ENCODE measurements at places on chromosomes 5 and 9.

GRCh38 chr5:88364991-88365390 lies 96.3 kb upstream of the TMEM161B start:
- no peak for DNase-seq

GRCh38 chr9:114299286-114300152 lies 23.4 kb upstream of the ORM1 start:
- no peak for DNase-seq

GRCh38 chr9:123743737-123744136 lies 186.2 kb downstream of the DENND1A start:
- no peak for DNase-seq

- no peak for DNase-seq
Measured at GRCh38 chr9:121242959-121243346, 25.0 kb upstream of the GSN start.

GRCh38 chr5:35832762-35833161 lies 23.9 kb upstream of the IL7R start:
- DNase-seq = no peak

DNA sequence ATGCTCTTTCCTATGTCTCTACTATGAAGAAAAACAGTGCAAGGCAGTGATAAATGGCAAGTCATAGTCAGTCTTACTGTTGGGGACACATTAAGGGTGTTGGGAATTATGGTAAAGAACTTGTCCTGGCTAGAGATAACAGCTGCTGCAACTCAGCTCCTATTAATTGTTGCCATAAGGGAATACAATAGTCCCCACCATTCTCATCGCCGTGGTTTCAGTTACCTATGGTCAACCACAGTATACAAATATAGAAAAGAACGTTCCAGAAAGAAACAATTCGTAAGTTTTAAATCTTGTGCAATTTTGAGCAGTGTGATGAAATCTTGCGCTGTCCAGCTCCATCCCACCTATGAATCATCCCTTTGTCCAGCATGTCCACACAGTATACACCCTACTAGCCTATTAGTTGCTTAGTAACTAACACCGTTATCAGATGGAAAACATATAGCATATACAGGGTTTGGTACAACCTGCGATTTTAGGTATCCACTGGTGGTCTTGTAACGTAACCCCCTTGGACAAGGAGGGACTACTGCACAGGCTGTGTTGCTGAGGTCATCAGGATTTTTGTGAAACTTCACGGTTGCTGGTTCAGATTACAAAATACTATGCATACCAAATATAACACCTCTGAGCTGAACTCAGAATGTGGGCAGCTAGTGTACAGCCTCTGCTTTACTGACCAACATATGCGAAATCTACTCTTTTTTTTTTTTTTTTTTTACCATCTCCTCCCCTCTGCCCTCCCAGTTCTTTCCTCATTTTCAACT lies 53.5 kb downstream of the ZFR start:
- peak; percentile 88 for DNase-seq

GRCh38 chr5:142427015-142427364 lies 102.2 kb upstream of the SPRY4 start:
- DNase-seq = no peak

- peak; percentile 28 for DNase-seq
Measured at GRCh38 chr5:171954721-171955120, 51.7 kb downstream of the FBXW11 start.

DNA sequence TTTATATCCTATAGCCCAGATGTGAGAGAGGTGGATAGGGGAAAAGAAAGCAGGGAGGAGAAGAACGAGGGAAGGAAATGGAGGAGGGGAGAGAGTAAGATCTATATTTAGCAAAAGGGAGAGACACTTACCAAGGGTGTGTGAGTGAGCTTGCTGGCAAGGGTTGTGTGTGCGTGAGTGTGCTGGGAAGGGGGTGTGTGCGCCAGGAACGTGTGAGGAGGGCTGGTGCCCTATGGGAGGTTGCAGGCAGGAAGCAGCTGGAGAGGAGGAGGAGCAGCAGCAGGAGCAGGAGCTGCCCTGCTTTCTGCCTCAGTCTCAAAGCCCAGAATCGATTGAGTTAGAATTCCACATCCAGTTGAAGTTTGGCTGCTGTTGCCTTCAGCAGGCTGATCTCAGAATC lies 148.3 kb upstream of the RUSC2 start:
- DNase-seq = no peak

DNA sequence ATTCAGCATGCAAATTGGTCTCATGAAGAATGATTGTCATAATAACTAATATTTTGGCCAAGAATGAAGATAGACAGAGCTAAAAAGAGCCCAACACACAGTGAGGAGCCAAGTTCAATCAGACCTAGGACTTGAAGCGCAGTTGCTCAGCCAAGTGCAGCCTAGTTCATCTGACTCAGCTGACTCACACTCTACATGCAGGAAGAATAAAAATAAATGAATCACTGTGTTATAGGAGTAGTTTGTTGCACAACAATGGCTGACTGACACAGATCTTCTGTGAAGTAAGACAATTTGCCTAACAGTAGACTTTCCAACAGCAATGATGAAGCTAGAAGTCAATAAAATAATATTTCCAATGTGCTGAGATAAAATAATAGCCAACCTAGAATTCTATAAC lies 261.5 kb downstream of the CEMIP2 start:
- peak; percentile 91 for DNase-seq

DNA sequence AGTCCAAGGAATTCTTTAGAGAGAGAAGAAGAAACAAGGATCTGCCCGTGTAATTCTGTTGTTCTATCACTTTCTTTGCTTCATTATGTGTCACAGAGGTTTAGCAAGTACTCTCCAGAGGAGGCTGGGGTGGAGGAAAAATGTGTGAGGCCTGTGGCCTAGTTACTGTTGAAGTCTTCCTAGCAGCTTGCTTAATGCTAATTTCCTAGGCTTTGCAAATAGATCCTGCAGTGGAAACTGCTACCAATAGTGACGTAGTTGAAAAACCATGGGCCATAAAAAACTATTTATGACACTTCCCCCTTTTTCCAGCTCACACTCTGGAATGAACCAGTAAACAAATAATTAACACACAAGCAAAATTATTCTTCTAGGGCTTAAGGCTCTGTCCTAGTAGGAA lies 27.0 kb upstream of the C9orf72 start:
- DNase-seq = no peak

GRCh38 chr5:179603308-179603707 lies 20.2 kb downstream of the HNRNPH1 start:
- DNase-seq = no peak

DNA sequence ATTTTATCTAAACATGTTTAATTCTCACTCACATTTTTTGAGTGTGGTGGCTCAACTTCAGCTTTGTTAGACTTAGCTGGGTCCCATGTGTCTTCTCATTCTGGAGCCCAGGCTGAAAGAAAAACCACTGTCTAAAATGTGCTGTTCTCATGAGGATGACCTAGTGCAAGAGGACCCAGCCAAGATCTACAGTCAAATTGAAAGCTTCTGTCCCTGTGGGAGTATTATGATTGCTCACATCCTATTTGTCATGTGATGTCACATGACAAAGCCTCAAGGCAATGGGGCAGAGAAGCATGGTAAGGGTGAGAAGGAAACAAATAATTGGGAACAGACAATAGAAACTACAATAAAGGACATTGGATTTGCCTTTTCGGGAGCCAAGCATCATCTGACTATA lies 113.4 kb upstream of the ASTN2 start:
- DNase-seq = no peak

DNA sequence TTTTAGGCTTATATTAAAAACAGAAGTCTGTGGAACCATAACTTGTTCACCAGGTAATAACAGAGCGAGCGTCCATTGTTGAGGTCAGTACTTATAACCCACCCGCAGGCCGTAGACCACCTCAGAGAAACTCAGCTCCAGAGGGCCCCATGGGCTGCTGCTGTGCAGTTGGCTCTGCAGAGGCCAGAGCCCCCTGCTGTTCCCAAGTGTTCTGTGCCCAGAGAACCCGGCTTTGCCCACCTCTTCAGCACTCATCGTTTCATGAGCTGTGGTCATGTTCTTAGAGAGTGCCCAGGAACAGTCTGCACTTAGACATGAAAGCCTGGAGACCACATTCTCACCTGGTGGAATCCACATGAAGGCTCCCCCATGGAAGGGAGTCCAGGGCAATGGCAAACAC lies 50.4 kb upstream of the SLC2A8 start:
- no peak for DNase-seq

DNA sequence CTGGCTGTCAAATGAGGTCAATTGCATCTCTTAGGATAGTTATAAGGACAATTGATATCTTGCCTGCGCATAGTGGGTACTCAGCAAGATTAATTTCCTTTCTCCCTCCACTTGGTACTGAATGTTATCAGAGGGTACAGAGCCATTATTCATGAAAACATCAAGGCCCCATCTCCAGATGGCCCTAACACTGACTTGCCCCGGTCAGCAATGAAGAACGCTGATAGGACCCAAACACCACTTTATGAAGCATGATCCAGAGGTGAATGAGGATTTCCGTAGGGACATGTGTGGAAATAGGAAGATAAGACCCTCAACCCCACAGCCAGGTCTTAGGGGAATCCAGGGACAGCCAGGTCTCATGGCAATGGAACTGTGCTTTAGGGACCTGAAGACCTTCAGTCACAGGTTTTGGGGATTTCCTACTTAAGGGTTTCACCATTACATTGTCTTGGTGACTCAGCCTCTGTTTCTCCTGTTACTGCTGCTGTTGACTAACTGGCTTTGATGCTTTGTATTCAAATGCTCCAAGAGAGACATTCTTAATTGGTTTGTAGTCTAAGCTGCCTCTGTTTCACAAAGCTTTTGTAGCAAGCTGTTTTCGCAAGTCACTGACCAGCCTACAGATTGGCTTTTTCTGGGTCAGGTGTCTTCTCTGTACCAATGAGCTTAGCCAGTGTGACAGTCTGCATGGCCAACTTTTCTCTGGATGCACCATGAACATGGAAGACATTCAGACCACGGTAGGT lies 35.3 kb upstream of the IQGAP2 start:
- DNase-seq = peak; percentile 83

GRCh38 chr5:43773478-43773844 lies 170.5 kb downstream of the NNT start:
- peak; percentile 74 for DNase-seq

GRCh38 chr5:59115345-59115744 lies 532.5 kb downstream of the RAB3C start:
- peak; percentile 18 for DNase-seq

GRCh38 chr5:20113031-20113715 lies 125.2 kb upstream of the CDH18 start:
- no peak for DNase-seq

DNA sequence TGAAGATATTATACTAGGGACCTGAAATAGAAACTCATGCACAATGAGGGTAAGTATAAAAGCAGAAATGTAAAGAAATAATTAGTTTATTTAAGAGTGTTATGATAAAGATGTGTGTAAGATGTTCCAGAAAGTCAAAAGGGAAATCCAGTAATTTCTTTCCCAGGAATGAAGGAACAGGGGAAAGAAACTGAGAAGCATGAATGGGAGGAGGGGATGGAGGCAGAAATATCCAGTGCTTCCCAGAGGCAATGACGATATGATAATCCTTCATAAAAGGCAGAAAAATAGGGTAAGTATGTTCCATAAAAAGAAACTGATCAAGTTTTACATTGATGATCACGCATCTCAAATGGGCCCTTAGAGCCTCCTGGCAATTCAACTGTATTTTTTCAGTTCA lies 120.7 kb upstream of the LPAR1 start:
- no peak for DNase-seq

DNA sequence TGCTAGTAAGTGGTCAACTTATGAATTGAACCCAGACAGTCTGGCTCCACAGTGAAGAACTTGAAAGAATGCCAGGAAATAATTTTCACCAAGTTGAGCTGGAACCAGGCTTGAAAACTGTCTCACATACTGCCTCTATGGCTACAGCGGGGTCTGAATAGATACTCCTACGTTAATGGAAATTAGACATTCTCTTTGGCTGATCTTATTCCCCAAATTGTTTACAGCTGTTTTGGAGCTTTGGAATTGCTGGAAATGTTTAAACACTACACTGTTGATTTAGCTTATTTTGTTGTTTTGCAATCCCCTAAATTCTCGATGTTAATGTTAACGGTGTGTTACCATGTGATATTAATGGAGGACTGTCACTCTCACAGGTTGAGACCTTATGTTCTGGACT lies 146.4 kb downstream of the FBXL7 start:
- no peak for DNase-seq

DNA sequence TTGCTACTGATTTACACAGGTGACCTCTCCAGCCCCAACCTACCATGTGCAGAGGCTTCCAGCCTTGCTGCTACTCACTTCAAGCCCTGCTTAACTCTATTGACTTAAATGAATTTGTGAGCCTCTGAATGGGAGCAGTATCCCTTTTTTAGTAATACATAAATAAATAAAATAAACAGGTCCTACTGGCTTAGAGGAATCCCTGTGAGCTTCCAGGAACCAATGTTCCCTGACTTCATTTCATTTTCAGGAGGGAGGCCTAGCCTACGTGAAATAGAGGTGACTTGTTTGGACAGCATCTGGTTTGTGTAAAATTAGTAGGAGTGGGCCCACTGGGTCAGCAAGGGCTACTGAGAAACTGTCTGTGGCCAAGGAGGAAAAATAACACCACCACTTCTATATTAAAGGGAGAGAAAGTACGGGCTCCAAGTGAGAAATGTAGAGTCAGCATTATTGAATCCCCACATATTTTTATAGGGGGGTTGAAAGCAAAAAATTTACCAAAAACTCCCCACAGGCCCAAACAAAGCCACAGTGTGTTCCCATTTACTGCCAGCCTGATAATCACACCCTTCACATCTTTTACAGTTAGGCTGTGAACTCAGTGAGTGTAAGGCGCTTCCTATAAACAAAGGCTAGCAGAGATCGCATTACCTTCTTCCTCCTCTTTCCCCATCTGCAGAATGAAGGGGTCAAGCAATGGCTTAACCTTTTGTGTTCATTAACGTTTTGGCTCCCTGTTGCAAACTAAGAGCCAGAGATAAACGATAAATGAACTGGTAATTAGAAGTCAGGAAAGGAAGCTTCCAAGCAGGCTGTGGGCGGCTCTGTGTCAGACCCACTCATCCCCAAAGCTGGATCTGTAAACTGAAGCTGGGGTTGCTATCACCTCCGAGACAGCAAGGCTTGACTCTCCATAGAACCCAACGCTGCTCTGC lies 138.8 kb upstream of the LIFR start:
- DNase-seq = no peak

DNA sequence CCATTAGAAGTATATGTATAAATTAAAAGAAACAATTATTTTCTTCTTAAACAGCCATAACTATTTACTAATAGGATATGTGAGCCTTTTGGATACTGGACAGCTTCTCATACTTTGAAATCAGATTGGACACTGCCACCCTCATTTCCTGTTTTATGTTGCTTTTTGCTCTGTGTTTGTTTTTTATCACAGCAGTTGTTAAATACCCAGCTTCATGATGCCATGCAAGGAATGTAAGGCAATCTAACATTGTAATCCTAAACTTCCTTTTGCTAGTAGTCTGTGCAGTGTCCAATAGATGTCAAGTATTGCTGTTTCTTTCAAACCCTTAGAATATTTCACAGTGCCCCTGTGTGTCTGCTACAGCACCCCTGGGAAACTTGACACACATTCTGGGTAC lies 56.2 kb downstream of the CNTLN start:
- DNase-seq = no peak

- DNase-seq = peak; percentile 42
Measured at GRCh38 chr9:87442451-87442850, 55.2 kb upstream of the DAPK1 start.
